Activated T-helper 9 cell treated with anti-CD3 and anti-CD28 coated beads, Interleukin-2, amount 50 U/mL, for 16 hours (primary cell): ENCODE measurements at places on chromosomes 16 and 17.

- no peak for DNase-seq
Observed at GRCh38 chr16:17149904-17150483, 320.8 kb downstream of the XYLT1 start.

DNA sequence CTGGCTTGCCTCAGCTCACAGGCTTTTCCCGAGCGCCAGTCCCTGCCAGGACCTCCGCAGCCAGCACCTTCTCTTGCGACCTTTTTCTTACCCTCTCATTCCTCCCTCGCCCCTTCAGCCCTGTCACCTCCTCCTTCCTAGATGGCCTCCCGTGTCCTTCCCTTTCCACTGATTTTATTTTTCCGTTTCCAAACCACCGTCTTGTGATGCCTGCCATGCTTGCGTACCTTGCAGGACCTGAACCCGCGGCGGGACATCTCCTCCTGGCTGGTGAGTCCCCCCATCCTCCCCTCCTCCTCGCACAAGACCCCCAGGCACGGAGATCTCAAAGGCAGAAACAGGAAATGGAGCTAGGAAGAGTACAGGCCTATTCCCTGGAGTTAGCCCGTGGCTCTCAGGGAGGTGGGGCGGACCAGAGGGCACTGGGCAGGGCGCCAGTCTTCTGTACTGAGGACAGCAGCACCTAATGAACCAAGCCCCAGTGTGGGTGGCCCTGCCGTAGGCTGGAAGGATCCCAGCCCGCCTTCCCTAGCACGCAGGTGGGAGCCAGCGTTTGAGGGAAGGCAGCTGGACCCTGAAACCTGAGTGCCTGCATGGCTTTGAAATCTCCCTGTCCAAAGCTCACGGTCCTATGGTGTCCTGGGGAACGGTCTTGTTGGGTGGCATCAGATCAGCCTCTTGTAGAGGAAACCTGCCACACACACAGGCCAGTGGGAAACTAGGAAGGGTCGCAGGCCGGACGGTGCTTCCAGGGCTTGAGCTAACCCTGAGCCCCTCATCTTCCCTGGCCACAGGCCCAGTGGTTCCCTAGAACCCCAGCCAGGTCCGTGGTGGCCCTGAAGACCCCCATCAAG lies 612 bp downstream of the CISD3 start:
- no peak for DNase-seq

GRCh38 chr16:48081656-48082055 lies 74.1 kb downstream of the ABCC12 start:
- DNase-seq = no peak

- no peak for DNase-seq
Observed at GRCh38 chr17:47276444-47276843, 22.8 kb downstream of the ITGB3 start.

GRCh38 chr16:59950431-59950830 lies 1216.3 kb upstream of the GOT2 start:
- DNase-seq = no peak

DNA sequence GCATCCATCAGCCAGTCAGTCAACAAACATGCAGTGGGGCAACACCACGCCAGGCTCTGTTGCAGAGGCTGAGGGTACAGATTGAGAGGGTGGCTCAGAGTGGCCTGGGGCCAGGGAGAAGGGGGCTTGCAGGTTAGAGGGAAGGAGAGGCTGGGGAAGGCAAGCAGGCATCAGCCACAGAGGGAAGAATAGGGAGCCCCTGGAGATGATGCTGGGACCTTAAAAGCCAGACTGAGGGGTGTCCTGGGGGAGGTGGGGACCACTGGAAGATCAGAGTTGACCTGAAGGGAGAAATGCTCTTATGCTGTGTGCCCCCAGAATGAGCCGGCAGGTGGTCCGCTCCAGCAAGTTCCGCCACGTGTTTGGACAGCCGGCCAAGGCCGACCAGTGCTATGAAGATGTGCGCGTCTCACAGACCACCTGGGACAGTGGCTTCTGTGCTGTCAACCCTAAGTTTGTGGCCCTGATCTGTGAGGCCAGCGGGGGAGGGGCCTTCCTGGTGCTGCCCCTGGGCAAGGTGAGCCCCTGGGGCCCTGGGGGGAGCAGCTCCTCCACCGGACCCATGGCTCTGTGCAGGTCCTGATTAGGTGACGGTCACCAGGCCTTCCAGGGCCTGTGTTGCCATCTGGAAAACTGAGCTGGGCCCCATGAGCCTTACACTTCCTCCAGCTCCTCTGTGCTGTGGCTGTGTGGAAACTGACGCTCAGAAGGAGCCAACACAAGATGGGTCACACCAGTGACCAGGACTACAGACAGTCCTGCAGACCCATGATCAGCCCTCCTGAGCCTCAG lies 1.7 kb downstream of the CORO1A start:
- peak; percentile 2 for DNase-seq

DNA sequence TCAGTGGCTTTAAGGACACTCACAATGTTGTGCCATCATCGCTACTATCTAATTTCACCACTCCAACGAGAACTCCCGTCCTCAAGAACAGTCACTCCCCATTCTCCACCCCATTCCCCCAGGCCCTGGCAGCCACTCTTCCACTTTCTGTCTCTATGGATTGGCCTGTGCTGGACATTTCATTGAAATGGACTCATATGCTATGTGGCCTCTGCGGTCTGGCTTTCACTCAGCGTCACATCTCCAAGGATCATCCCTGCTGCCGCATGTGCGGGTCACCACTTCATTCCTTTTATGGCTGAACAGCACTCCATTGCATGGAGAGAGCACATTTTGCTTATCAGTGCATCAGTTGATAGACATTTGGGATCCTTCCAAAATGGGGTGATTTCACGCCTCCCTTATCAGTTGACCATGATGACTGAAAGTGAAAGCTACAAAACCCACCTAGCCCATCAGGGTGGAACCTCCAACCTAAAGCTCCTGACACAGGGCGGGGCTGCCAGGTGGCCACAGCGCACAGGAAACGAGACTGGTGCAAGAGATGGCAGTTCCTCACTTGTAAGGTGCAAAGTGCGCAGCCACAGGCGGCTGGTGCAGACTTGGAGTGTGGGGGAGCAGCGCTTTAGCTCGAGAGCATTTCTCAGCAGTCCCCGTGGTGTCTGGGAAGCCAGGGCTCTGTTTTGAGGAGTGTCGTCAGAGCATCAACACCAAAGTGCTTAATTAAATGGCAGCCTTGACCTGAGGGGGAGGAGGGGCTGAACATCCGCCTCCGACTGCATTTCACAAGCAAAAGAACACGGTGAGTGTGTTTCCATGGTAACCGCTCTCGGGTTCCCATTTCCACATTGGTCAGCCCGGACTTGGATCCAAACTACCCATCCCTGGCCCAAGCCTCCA lies 23.8 kb downstream of the COTL1 start:
- peak; percentile 41 for DNase-seq

- peak; percentile 29 for DNase-seq
Observed at GRCh38 chr17:29565643-29566472, 979 bp downstream of the ABHD15 start.

- DNase-seq = peak; percentile 62
Observed at GRCh38 chr16:4402439-4403132, 13.8 kb downstream of the CORO7 start.

GRCh38 chr16:85415196-85416090 lies 197.7 kb upstream of the GSE1 start:
- DNase-seq = no peak

DNA sequence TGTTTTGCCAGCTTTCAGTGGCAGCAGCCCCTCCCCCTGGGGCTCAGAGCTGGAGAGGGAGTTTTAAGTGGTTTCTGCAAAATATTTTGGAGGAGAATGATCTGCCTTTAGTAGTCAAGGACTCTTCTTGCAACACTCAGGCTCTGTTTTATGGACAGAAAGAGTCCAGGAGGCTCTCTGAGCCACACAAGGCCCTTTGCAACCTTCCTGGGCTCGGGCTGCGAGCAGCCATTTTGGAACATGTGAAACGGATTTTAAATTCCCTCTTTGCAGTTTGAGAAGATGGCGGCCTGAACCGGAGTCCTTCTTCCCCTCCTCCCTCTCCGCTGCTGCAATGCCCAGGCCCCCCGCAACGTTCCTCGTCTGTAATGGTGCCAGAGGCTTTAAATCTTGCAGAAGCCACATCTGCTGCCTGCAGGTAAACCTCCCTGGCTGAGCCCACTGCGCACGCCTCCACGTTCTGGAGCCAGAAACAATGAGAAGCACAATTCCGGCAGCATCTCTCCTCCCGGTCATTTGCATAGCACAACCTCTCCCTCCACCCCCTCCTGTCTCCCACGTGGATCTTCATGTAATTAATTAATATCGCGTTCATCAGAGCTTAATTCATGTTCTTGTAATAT lies 386.1 kb downstream of the SEC14L1 start:
- no peak for DNase-seq

- DNase-seq = no peak
Observed at GRCh38 chr16:20938426-20938825, 37.9 kb downstream of the LYRM1 start.

GRCh38 chr16:87051526-87052320 lies 265.5 kb downstream of the C16orf95 start:
- no peak for DNase-seq

- DNase-seq = no peak
Observed at GRCh38 chr16:9843424-9844018, 338.7 kb downstream of the GRIN2A start.

DNA sequence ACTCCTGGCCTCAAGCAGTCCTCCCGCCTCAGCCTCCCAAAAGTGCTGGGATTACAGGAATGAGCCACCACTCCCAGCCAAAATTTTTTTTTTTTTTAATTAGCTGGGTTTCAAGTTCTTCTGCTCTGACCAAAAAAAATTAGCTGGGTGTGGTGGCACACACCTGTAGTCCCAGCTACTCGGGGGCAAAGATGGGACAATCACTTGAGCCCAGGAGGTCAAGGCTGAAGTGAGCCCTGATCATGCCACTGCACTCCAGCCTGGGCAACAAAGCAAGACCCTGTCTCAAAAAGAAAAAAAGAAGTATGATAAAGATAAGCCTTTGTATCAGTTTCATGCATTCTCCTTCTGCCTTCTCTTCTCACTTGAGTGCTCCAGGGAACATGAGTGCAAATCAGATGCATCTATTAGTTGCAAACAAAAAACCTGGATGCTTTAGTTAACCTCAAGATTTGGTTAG lies 1.9 kb downstream of the NQO1 start:
- DNase-seq = no peak

DNA sequence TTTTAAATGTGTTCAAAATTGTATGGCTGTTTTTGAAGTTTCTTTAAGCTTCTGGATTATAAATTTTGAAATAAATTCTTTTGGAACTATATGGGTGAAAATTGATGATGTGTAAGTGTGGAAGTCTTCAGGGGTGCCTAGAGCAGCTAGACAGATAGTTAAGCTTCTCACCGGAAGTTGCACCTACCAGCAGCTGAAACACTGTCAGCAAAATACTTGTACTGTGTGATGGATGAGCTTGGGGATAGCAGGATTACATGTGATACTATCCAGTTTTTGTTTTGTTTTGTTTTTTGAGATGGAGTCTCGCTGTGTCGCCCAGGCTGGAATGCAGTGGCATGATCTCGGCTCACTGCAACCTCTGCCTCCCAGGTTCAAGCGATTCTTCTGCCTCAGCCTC lies 19.7 kb downstream of the RBL2 start:
- DNase-seq = no peak

- no peak for DNase-seq
Observed at GRCh38 chr16:30910427-30911029, 12.8 kb upstream of the FBXL19 start.

DNA sequence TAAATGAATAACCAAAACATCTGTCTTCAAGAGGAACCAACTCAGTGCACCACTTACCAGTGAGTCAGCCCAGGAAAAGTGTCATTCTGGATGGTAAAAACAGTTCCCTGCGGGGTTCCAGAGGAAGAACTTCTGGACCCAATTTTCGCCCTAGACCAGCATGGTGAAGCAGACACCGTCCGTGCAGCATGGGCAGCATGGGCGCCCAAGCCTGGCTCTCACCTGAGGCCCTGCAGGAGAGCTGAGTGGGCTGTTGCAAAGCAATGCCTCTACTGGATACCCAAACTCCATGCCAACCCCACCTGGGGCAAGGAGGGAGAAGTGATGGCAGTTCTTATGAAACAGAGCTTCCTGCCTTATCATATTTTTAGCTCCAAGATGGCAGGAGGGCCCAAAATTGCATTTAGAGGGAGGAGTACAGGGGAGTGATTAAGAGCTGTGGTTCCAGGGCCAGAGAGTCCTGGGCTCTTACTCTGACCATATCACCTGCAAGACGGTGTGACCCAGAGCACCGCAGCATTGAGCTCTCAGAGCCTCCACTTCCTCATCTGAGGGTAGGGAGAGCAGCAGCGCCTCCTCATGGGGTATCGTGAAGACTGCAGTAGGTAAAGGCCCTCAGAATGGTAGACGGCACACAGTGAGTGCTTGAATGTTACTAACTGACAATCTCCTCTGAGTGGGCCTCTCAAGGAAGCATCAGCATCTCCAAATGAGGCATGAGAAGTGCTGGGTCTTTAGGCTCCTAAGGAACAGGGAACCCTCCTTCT lies 16.6 kb upstream of the INPP5K start:
- peak; percentile 10 for DNase-seq

DNA sequence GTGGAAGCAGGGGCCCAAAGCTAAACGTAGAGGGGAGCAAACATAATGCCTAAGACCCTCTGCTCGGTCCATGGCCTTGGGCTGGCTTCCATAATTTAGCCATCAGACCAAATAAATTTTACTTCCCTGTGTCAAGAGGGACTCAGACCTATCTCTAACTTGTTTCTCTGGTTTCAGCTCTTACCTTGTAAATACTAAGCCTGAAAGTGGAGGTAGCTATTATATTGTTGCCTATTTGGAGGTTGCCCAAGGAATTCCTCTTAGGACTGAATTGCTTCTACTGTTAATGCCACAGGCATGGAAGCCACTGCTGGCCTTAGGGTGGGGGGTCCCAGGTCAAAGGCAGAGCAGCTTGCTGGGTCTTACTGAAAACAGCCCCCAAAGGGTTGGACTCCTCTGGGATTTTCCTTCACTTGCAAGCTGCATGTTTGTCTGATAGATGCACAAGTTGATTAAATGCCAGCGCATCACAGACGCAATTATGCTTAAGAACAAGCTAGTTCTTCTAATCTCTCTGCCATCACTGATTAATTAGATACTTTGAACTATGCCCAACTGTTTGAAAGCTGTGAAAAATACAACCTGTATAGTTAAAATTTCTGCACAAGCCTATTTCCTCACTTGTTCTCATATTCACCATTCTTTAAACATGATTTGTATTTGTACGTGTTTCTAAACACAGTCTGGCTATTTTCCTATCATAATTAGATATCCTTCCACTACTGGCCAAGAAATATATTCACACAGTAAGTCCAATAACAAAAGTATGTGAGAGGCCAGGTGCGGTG lies 67.9 kb upstream of the HAS3 start:
- DNase-seq = no peak

- DNase-seq = no peak
Observed at GRCh38 chr16:12339686-12340085, 363.2 kb downstream of the SNX29 start.

- DNase-seq = no peak
Observed at GRCh38 chr16:77304134-77304533, 104.9 kb downstream of the SYCE1L start.

- no peak for DNase-seq
Observed at GRCh38 chr17:19343671-19344151, 18.8 kb downstream of the B9D1 start.

DNA sequence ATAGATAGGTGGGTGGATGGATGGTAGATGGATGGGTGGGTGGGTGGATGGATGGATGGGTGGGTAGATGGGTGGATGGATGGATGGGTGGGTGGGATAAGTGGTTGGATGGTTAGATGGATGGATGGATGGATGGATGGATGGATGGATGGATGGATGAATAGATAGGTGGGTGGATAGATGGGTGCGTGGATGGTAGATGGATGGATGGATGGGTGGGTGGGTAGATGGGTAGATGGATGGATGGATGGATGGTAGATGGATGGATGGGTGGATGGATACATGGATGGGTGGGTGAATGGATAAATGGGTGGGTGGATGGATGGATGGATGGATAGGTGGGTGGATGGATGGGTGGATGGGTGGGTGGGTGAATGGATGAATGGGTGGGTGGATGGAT lies 50.0 kb upstream of the FASN start:
- DNase-seq = no peak
